Mammary microvascular endothelial cell (primary cell): ENCODE measurements at places on chromosomes 4 and X. TPM values are rescaled to one million over a fixed set of nuclear protein-coding genes. Genes with fewer than 3 reads are reported as not detected.

Gene LAP3
- 175 and 194 TPM in 2 replicates for total RNA-seq

Gene FGF2
- total RNA-seq, result 11.8 and 13.6 TPM in 2 replicates

Gene RHOXF1
- not detected in 2 replicates for total RNA-seq

Gene DGKK
- total RNA-seq, result not detected in 2 replicates
